ENCODE measurements at places on chromosomes 3 and 15.

DNA sequence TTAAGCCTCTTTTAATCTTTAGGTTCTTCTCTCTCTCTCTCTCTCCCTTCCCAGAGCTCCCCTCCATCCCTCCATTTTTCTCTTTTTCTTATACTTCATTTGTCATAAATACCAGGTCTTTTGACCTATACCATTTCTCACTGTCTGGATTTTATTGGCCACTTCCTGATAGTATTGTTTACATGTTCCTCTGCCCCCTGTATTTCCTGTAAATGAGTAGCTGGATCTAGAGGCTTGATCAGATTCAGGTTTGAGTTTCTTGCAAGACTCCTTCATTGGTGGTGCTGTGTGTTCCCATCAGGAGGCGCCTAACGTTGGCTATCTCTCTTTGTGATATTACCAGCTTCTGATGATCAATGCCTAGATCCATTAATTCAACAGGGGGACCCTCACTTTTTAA, 42.2 kb downstream of the DAPK2 start:
- DNase-seq: no peak

GRCh38 chr3:53518495-53518981, 24.1 kb downstream of the CACNA1D start:
- DNase-seq: no peak

GRCh38 chr3:3783210-3783609, 16.0 kb upstream of the LRRN1 start:
- no peak for DNase-seq

- DNase-seq: peak; percentile 2
These were observed 184.4 kb downstream of the PEX5L start for GRCh38 chr3:179852142-179852905.

GRCh38 chr15:60004846-60005351, 788 bp downstream of the FOXB1 start:
- DNase-seq: no peak

GRCh38 chr3:195033531-195034091, 237.3 kb downstream of the XXYLT1 start:
- DNase-seq: no peak

DNA sequence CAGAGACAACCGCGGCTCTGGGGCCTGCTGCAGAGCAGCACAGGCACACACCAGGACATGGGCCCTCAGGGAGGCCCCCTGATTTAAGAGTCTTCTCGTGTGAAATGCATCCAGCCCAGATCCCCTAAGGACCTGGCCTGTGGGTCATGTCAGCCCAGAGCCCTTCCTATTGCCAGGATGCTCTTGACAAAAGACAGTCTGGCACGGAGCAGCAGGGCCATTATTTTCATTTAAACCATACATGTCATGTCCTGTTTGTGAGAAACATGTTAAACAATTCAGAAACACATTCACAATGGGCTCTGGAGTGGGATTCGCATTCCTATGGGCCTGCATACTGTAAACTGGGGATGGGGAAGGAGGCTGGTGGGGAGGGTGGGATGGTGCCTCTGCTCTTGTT, 367.4 kb upstream of the WNT5A start:
- DNase-seq: no peak

- no peak for DNase-seq
These were observed 2.4 kb upstream of the TMEM89 start for GRCh38 chr3:48623851-48624547.

- no peak for DNase-seq
These were observed 29.5 kb upstream of the MGA start for GRCh38 chr15:41630616-41631217.

DNA sequence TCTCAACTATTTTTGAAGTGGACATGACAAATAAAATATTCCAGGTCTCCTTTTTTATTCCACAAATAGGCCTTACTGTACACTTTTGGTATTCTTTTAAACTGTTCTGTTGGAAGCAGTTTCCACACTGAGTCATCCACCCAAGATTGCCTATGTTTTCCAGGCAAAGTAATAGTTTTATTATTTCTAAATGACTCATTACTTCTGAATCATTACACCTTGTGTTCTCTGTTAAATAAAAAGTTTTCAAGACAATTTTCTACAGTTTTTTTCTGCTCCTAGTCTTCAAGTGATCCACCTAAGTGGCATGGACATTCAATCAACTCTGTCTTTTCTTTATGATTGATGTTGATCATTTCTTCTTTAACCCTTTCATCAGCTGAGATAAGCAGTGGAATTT, 26.5 kb downstream of the PPP2R3A start:
- no peak for DNase-seq

- peak; percentile 33 for DNase-seq
These were observed 486 bp downstream of the LSG1 start for GRCh38 chr3:194671511-194671899.

GRCh38 chr3:49802719-49803464, at the start of gene INKA1:
Gene INKA1 (plus strand): TSS chr3:49803261. CDS start chr3:49803393, 132 bp downstream.
- DNase-seq: peak; percentile 88

DNA sequence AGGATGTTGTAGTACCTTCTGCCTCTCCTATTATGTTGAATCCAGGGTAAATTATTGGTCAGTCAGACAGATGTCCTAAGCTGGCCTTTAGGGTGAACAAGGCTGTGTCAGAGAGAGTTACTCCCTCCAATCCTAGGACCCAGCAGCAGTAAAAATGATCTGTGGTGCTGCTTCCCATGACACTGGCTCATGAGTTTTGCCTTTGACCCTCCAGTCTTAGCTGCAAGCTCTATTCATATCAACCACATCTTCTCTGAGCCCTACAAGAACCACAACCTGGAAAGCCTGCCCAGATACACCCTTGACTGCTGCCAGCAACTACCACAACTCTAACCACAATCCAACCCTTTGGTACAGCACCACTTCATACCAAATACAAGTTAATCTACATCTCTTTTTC, 27.2 kb upstream of the PHLDB2 start:
- DNase-seq: no peak

DNA sequence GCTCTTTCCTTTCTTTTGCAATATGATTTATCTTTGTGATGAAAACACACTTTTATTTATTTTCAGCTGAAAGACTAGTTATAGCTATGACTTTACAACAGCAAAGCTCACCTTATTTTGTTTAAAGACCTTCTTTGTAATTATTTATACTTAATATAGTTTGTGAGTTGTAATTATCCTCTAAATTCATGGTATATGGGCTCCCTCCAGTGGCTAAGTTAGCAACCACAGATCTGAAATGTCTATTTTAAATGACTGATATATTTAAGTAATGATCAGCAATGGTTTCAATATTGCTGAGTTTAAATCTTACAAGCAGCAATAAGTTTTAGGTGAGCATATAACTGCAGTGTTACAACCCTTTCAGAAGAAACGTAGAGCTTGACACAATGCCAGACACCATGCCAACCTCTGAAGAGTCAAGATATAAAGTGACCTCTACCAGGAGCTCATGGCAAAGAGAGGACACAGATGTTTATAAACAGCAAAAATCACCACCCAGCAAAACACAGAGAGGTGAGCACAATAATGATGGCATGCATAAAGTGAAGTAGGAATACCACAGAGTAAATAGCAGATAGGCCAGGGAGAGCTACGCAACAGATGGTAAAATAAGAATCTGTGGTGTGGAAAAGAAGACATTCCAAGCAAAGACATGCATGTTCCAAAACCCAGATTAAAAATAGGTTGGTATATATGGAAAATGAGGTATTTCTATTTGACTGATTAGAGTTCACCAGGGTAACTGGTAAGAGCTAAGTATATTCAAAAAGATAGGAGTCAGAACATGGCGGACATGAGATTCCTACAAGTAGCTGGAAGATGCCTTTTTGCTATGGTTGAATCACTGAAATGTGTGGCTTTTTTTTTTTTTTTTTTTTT, 143.7 kb upstream of the ZNF385D start:
- DNase-seq: no peak

DNA sequence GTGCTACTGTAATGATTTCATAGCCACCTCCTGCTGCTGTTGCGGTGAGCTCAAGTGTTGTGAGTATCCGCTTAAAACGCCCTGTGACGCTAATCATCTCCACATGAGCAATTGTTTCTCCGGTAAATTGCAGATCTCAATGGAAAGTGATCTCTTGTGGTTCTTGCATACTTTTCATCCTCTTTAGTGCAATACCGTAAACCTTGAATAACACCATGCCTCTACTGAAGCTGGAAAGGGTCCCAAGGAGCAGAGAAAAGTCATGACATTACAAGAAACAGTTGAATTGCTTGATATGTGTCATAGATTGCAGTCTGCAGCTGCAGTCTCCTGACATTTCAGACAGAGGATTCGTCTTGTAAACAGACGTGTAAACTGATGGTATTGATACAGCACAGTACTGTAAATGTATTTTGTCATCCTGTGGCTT, 6.0 kb upstream of the CEMIP start:
- no peak for DNase-seq

- no peak for DNase-seq
These were observed 5.3 kb upstream of the DAPK2 start for GRCh38 chr15:64051407-64052259.

Measured in CD4-positive, alpha-beta T cell treated with Interferon alpha-2 for 1 hour (primary cell).